ENCODE measurements at places on chromosomes 13 and 19.
A peak's percentile ranks its signal among the peaks of the same experiment; 100 is the strongest.

DNA sequence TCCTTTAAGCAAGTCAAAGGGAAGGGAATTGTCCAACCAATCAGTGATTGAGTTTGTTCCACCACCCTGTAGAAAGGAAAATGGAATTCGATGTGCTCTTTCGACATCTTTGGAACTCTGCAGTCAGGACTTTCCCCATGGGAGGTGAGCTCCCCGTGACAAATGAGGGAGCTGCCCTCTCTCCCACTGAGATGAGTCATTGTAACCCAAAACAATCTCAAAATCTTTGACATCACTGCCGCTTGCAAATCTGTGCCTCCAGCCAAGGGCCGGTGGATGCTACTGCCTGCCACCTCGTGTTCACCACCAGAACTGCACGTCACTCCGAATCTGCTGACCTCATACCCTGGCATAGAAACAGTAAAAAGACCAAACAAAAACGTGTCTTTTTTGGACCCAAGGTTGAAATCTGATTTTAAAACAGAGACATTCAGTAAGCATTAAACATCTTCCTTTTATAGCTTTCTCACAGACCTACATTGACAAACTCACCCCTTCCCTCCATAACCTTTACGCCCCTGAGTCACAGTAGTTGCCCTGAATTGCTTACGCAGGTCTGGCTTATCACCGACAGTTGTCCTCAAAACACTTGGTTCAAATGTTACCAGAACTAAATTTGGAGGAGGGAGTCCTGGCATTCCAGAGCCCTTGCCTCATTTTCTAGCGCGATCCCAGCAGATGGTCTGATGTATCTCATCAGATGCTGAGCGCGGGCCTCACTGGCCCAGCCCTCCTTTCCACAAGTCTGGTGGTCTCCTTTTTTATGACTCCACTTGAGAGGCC lies 105.2 kb downstream of the COL4A2 start:
- H3K27me3 ChIP-seq: peaks cover 63% of the 10 kb centered on the region
- no peaks in the 10 kb centered on the region for H3K36me3 ChIP-seq
- no peak overlapping the region for H3K27ac ChIP-seq
- H3K4me3 ChIP-seq: no peak overlapping the region
- no peak for DNase-seq
- peaks cover 5% of the 10 kb centered on the region for H3K4me1 ChIP-seq

- H3K27me3 ChIP-seq: no peaks in the 10 kb centered on the region
- no peak overlapping the region for H3K27ac ChIP-seq
- no peak overlapping the region for H3K4me3 ChIP-seq
Observed at GRCh38 chr13:20825477-20825875, 51.7 kb upstream of the EEF1AKMT1 start.

GRCh38 chr13:102141625-102142472 lies 260.0 kb downstream of the FGF14 start:
- no peaks in the 10 kb centered on the region for H3K4me1 ChIP-seq
- no peak overlapping the region for H3K27ac ChIP-seq
- DNase-seq: no peak
- no peak overlapping the region for H3K4me3 ChIP-seq
- no peaks in the 10 kb centered on the region for H3K36me3 ChIP-seq

- no peak overlapping the region for H3K4me3 ChIP-seq
- no peaks in the 10 kb centered on the region for H3K27me3 ChIP-seq
- no peaks in the 10 kb centered on the region for H3K36me3 ChIP-seq
- no peak for DNase-seq
Observed at GRCh38 chr13:66314911-66315310, 915.2 kb downstream of the PCDH9 start.

GRCh38 chr19:38228491-38229439 lies 4.7 kb upstream of the DPF1 start:
- no peak for DNase-seq
- peak overlapping the region; percentile 60 for H3K4me3 ChIP-seq
- H3K27ac ChIP-seq: no peak overlapping the region
- peaks cover 12% of the 10 kb centered on the region for H3K4me1 ChIP-seq
- H3K36me3 ChIP-seq: peaks cover 4% of the 10 kb centered on the region

DNA sequence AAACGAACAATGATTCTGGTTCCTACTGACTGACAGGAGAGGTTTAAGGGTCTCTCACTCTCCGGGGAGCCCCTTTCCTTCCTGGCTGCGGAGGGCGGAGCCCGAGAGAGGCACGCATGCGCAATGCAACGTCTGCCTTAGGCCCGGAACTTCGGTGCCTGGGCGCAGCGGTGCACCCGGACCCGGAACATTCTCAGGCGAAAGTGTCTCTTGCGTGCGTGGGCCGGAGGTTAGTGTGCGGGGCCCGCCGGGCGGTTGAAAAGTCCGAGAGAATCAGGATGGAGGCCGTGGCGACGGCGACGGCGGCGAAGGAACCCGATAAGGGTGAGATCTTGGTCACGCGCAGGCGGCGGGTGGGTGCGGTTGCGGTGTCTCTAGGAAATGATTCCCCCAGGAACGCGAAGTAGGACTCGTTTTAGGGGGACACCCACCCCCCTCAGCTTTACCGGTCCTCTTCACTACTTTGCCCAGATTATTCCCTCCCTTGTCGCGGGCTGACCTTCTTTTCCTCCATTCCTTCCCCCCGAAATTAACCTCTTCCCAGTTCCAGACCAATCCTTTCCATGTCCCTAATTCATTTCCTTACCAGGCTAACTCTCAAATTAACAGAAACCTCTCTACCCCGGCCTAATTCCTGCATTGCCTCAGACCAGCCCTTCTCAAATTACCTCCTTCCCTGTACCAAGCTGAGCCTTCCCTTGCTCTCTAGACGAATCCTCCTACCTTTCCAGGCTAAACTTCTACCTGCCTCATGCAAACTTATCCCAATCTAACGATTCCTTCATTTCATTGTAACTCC lies at the start of gene CCDC97:
Gene CCDC97, plus strand, starts transcription at position 140 of the 799 bp plus-strand sequence. Its CDS starts 139 bp downstream, at position 279.
- peaks cover 78% of the 10 kb centered on the region for H3K36me3 ChIP-seq
- peak within 1 kb of the TSS; percentile 98 for H3K27ac ChIP-seq
- H3K4me3 ChIP-seq: peak within 1 kb of the TSS; percentile 94

GRCh38 chr19:35774274-35775045 lies 904 bp upstream of the ARHGAP33 start:
- H3K36me3 ChIP-seq: peaks cover 4% of the 10 kb centered on the region
- peak overlapping the region; percentile 80 for H3K27ac ChIP-seq
- H3K4me1 ChIP-seq: peaks cover 25% of the 10 kb centered on the region
- H3K27me3 ChIP-seq: no peaks in the 10 kb centered on the region
- peak overlapping the region; percentile 75 for H3K4me3 ChIP-seq

DNA sequence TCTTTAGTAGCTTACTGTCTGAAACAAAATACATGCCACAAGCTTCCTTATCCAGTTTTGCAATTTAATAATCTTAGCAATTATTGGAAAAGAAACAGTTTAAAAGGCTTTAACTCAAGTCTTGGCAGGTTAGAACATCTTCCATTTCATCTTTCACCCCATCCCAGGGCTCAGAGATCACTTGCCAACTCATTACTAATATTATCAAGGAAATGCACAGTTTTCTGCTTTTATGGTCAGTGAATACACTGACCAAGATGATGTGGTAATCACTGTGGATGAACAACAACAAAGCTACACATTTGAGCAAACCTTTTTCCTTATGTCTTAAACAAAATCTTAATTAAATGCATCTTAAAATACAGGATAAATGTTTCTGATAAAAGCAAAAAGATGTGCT lies 48.0 kb upstream of the ITM2B start:
- H3K36me3 ChIP-seq: peaks cover 2% of the 10 kb centered on the region
- H3K27ac ChIP-seq: peak overlapping the region; percentile 80
- H3K27me3 ChIP-seq: no peaks in the 10 kb centered on the region
- H3K4me3 ChIP-seq: no peak overlapping the region
- H3K4me1 ChIP-seq: peaks cover 46% of the 10 kb centered on the region
- DNase-seq: no peak

DNA sequence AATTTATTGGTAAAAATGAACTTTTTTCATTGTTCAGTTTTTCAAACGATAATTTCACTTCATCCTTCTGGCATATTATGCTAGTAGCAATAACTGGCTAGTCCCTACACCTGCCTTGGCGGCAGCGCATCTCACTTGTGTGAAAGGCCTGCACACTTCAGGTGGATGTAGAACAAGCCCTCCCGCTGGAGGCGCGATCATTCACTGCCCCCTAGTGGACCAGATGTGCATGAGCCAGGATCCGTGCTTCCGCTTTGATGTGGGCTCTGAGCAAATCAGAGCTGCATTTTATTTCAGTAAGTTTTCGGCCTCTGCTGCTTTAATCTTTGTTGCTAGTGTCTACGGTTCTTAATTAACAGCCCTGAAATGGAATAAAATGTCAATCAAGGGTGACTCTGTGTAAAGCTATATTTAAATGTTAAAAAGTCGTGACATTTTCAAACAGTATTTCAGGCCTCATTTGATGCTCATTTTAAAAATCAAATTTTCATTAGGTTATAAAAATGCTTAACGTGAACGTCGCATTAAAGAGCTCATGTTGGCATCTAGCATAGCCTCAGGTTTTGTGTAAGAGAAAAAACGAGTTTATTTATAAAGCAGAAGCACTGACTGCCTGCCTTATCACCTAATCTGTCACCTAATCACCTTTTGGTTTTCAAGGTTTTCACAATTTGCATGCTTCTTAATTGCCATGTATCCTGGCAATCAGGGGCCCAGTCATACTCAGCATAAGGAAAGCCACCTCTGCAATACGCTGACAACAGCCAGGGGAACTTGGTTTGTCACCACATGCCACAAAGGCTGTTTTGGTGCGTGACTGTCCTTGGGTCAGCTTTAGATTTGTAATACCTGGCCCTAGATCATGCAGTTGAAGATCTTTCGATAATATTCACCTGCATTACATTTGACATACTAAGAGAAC lies 112.2 kb downstream of the TEX26 start:
- no peak overlapping the region for H3K27ac ChIP-seq
- H3K27me3 ChIP-seq: peaks cover 14% of the 10 kb centered on the region

DNA sequence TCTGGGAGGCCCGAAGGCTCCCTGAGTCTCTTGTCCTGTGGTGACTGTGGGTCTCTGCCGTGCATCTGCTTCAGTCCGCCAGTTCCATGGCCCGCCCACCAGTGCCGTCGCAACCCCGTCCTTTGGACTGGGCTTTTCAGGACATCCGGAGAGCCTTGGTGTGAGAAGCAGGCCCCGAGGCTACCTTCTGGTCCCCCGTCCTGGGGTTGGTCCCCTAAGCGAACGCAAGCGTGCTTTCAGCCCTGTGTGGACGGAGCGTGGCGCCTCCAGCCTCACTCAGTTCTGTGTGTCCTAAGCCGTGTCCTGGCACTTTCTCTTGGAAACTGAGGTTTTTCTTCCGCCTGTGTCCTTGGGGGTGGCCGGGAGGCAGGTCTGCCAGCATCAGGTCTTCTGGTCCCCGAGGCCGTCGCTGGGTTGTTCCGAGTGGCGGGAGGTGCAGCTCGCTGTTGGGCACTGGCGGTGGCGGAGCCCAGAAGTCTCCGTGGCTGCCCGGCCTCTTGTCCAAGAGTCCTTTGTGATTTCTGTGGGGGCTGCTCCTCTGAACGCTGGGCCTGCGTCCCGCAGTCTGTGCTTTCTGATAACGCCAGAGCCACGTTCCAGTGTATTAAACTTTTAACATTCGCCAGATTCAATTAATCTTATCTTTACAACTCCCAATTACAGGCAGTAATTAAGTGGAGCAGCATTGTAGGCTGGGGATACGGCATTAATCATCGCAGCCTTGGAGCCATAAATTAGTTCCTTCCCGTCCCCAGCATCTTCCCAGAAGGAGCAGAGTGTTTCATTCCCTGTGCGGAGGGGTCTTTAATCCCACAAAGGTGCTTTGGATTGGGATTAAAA lies 99.5 kb downstream of the KDM4B start:
- H3K27ac ChIP-seq: no peak overlapping the region
- H3K36me3 ChIP-seq: peaks cover 6% of the 10 kb centered on the region
- peaks cover 16% of the 10 kb centered on the region for H3K4me1 ChIP-seq
- no peak for DNase-seq

DNA sequence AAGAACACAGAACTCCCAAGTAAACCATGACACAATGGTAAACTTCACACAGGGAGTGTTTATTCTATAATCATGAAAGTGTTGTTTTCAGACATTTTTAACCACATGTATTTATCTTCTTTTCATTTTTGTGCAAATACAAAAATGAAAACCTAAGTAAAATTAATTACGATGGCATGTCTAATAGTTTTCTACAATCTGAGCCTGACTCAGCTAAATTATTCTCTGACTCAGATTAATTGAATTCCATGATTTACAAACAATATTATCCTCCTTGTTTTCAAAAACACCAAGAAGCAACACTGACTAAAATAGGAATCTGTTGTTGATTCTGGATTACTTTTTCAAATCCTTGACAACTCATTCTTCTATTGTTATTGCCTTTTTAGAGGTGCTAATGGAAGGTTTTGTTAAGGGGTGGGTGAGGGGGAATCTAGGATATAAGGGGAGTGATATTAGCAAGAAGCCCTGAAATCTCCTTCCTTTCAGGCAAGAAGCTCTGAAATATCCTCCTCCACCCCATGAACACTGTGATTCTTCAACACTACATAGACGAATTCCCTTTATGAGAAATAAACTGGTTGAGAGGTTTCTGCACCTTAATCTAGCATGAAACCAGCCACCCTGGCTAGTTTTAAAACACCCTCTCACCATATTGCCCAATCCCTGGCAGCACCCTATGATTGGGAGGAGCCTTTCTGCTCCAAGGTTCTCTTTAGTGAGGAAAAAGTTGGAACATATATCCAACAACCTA lies 1057.7 kb upstream of the PCDH20 start:
- no peaks in the 10 kb centered on the region for H3K27me3 ChIP-seq
- no peak for DNase-seq
- H3K4me3 ChIP-seq: no peak overlapping the region
- H3K27ac ChIP-seq: no peak overlapping the region

GRCh38 chr19:42424712-42425131 lies 2.5 kb downstream of the LIPE start:
- H3K36me3 ChIP-seq: peaks cover 3% of the 10 kb centered on the region
- peaks cover 46% of the 10 kb centered on the region for H3K4me1 ChIP-seq
- H3K27ac ChIP-seq: peak overlapping the region; percentile 16
- no peak for DNase-seq

DNA sequence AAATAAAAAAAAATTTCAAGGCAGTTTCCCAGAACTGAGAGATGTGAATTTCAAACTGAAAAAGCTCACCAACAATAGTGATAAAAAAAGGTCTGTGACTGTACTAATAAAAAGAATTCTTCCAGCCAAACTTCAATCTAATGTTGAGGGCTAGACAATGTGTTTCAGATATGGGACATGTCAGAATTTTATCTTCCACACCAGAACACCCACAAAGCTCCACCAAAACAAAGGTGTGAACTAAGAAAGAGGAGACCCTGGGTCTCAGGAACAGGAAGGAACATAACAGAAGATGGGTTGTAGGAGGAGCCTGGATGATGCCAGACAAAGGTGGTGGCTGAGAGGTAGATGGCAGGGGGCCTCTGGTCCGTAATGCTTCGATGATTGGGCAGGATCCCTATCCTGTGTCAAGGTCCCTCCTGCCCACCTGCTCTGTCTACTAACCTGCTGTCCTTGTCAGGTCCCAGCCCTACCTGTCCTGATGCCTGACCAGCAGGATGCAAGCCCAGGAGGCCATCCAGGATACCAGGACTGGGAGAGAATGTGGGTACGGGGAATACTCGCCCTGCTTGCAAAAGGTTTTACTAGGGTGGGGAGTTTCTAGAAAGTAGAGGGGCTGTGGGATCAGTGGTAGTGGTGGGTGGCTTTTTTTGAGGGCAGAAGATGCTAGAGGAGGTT lies 4.5 kb downstream of the MZF1 start:
- peaks cover 16% of the 10 kb centered on the region for H3K36me3 ChIP-seq
- no peaks in the 10 kb centered on the region for H3K27me3 ChIP-seq
- no peak overlapping the region for H3K4me3 ChIP-seq
- peak overlapping the region; percentile 29 for H3K27ac ChIP-seq

GRCh38 chr13:97069050-97069815 lies 75.0 kb upstream of the OXGR1 start:
- DNase-seq: no peak
- no peak overlapping the region for H3K27ac ChIP-seq
- H3K4me1 ChIP-seq: no peaks in the 10 kb centered on the region
- no peaks in the 10 kb centered on the region for H3K36me3 ChIP-seq

- no peak overlapping the region for H3K4me3 ChIP-seq
- peaks cover 85% of the 10 kb centered on the region for H3K27me3 ChIP-seq
- no peak for DNase-seq
- peaks cover 2% of the 10 kb centered on the region for H3K36me3 ChIP-seq
- peaks cover 6% of the 10 kb centered on the region for H3K4me1 ChIP-seq
Observed at GRCh38 chr13:113869263-113869662, 5.4 kb upstream of the GAS6 start.
